NCI-H1436 (cell line): ENCODE measurements at places on chromosomes 5 and 9.

GRCh38 chr9:22469928-22470544 lies 23.4 kb downstream of the DMRTA1 start:
- peak; percentile 47 for DNase-seq

DNA sequence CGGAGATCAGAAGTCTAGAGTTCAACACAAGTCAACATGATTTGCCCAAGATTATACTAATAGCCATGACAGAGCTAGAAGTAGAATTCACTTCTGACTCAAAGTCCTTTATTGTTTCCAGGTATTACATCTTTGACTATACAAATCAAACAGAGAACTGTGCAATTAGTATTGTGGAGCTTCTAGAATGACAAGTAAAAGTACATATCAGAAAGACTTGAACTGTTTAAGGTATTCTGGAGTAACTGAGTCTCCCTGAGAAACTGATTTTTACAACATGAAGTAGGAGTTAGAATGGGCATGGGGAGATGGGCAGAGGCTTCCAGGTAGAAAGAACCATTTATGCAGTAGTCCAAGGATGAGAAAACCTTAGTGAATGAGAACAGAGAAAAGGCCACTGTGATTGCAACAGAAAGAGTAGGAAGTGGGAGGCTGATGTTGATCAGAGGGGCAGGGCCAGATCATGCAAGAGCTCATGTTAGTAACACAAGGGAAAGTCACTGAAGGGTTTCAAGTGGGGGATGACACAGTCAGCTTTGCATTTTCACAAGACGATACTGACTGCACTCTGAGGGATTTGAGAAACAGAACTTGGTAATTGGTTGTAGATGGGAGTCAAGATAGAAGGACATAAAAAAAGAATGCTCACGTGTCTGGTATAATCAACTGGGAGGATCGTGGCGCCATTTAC lies 280.7 kb downstream of the RFX3 start:
- no peak for DNase-seq

GRCh38 chr5:1312993-1313833 lies 18.3 kb upstream of the TERT start:
- DNase-seq = peak; percentile 54

- peak; percentile 41 for DNase-seq
These were observed 129.8 kb downstream of the SLC12A2 start for GRCh38 chr5:128213340-128213739.

DNA sequence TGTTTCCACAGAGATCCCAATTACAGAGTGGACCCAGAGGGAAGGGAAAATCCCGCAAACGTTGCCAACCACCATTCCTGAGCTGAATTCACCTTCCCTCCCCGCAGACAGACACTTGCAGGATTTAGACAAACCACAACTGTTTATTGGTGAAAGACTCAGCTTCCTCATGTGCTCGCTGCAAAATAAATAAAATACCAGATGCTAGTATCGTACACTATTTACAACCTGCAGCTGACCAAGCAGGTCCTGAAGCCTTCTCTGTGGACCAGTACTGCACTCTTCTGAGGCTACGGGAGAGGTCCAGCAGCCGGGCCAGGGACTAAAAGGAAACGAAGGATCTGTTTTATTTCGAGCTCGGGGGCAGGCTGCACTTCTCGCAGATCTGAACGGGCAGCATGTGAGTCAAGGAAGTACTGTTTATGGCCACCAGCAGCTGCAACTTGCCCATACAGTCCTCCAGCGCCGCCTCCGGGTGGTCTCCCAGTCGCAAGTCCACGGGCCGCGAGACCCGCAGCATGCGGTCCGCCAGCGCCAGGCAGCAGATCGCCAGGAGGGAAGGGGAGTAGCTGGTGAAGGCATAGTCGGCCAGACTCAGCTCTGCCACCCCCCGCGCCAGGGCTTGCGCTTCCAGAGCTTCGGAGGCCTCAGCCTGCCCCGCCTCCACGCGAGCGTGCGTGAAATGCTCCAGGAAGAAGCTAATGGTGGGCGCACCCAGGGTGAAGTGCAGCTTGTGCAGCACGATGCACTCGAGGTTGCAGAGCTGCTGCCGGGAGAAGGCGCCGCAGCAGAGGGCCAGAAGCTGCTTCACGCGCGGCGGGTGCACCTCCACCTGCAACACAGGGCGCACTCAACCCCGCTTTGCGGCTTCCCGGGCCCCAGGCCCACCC lies 2.1 kb downstream of the CCNO start:
- no peak for DNase-seq
